ENCODE measurements at places on chromosomes 6 and 20. TPM values are rescaled to one million over a fixed set of nuclear protein-coding genes. Genes with fewer than 3 reads are reported as not detected.

DNA sequence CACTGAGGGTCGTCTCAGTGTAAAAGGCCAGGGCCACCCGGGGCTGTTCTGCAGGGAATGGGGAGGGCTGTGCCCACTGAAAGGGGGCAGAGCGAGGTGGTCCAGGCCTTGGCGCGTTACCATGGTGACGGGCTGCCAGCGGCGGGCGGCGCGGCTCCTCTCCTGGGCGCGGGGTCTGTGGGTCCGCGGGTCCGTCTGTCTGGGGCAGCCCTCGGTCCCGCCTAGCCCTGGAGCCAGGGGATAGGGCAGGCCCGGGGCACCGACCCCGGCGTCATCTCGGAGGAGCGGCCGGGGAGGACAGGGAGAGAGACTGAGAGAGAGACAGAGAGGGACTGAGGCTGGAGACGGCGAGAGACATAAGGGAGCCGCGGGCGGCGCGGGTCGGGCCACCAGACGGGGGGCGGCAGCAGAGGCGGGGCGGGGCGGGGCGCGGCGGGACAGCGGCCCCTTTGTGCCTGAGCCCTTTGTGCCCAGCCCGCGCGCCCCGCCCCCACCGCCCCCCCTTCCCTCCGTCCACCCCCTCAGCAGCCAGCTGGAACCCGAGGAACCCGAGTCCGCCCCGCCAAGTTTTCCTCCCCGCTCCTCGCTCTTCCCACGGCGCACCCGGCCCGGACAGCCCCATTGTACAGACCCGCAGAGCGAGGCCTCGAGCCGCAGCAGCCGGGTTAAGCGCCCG is at the start of gene KIAA1755:
Gene KIAA1755, minus strand, starts transcription at position 358 of the 676 bp plus-strand sequence. Its CDS starts 235 bp downstream, at position 123.
- DNase-seq: peak; percentile 36

Gene FAM184A
- total RNA-seq: 0.16 TPM

Gene TPX2
- 9.6 TPM for total RNA-seq

- DNase-seq: no peak
Measured at GRCh38 chr20:45229264-45230056, 8.3 kb downstream of the SEMG2 start.

Gene GMPR
- total RNA-seq: 96.0 TPM

- no peak for DNase-seq
Measured at GRCh38 chr6:3841711-3842565, 7.2 kb upstream of the FAM50B start.

Gene CLPSL1
- total RNA-seq: not detected

DNA sequence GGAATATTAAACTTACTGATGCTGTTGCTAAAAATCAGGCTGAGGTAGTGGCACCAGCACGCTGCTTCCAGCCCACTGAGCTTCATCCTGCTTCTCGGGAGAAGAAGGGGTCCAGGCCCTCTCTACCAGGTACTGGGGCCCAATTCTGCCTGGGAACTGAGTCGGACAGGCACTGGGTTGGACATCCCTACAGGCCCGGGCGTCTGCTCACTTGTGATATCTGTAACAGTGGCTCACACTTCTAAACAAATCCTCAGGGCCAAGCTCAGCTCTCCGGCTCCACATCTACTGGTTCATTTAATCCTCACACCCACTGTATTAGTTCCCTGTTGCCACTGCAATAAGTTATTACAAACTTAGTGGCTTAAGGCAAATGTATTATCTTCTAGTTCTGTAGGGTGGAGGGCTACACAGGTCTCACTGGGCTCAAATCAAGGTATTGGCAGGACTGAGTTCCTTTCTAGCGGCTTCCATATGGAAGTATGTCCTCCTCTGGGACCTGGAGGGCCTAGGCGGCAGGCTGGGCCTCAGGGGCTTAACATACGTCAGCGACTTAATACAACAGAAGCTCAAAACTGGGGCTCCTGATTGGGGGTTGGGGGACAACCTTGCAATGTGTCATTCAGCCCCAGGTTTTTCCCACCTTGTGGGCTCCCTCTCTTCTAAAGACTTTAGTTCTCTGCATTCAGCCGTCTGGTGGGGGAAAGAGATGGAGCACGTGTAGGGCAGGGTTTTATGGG is 1.6 kb upstream of the KCNK15 start:
- no peak for DNase-seq

Gene RIPOR2
- 5.3 TPM for total RNA-seq

Gene GRIK2
- total RNA-seq: 3.4 TPM

- no peak for DNase-seq
Measured at GRCh38 chr20:18908109-18908508, 94.5 kb downstream of the SCP2D1 start.

GRCh38 chr6:13478525-13478966 is 8.9 kb downstream of the GFOD1 start:
- no peak for DNase-seq

GRCh38 chr6:10531942-10532341 is 10.8 kb downstream of the GCNT2 start:
- no peak for DNase-seq

DNA sequence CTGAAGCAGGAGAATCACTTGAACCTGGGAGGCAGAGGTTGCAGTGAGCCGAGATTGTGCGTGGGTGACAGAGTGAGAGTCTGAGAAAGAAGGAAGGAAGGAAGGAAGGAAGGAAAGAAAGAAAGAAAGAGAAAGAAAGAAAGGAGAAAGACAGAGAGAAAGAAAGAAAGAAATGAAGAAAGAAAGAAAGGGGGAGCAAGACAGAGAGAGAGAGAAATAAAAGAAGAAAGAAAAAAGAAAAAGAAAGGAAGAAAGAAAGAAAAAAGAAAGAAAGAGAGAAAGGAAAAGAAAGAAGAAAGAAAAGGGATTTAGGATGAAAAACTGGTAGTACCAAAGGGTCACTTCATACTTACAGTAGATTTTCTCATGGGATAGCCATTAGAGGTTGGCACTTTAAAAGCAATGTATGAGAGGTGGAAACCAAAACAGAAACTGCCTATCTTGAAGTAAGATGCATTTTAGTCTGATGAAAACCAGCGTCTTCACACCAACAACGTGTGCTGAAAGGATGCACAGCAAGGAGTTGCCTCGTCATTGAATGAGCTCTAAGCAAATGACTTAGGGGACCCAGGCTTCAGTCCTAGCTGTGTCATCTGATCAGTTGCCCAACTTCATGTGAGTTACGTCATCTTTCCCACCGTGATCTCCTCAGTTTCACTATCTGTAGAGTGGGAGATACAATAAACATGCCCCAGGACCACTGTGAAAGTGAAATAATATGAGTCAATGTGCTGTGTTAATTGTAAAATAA is 133.9 kb upstream of the NEDD9 start:
- DNase-seq: no peak

GRCh38 chr6:161079566-161080262 is 88.1 kb downstream of the MAP3K4 start:
- DNase-seq: no peak

DNA sequence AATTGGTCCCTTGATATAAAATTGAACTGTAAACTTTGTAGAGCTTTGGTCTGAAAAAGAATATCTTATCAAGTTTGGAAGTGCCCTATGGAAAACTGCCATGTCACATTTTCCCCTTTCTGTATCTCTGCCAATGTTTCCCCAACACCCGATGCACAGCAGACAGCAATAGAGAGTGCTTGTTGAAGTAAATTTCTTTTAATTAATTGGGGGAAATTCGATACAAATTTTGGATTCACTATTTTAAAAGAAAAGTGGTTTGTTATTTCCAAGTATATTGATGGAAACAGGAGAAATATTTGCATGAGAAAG is 208.1 kb downstream of the OGFRL1 start:
- DNase-seq: no peak

- no peak for DNase-seq
Measured at GRCh38 chr6:93319304-93319703, 100.1 kb downstream of the EPHA7 start.

- no peak for DNase-seq
Measured at GRCh38 chr6:158780988-158781691, 38.0 kb downstream of the EZR start.

DNA sequence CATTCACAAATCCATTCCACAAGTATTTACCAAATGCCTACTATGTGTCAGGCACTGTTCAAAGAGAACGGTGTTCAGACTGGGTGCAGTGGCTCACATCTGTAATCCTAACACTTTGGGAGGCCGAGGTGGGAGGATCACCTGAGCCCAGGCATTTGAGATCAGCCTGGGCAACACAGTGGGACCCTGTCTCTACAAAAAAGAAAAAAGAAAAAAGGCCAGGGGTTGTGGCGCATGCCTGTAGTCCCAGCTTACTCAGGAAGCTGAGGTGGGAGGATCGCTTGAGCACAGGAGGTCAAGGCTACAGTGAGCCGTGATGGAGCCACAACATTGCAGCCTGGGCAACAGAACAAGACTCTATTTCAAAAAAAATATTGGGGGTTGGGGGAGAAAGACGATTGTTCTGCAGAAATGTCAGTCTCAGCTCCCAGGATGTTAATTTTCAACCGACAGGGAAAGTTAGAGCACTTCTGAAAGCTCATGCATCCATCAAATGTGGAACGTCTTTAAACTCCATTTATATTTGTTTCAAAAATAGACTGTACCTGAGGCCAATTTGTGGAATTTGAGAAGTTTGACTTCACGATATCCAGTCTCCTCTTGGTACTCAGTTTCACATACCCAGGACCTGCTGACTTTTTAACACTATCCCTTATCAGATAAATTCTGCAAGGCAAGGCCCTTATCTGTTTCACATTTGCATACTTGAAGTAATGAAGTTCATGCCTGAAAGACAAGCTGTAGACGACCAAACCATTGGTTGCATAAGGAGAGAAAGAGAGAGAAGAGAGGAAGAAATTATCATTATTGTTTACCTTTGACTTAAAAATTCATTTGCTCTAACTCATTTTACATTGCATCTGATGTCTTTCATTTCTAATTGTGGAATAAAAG is 14.8 kb upstream of the BTN3A2 start:
- no peak for DNase-seq

GRCh38 chr6:132750455-132751248 is 7.1 kb downstream of the VNN2 start:
- no peak for DNase-seq

Gene GJA1
- 105 TPM for total RNA-seq

GRCh38 chr6:55980627-55981211 is 105.3 kb upstream of the BMP5 start:
- DNase-seq: peak; percentile 17

Gene FKBP1C
- 2.9 TPM for total RNA-seq

DNA sequence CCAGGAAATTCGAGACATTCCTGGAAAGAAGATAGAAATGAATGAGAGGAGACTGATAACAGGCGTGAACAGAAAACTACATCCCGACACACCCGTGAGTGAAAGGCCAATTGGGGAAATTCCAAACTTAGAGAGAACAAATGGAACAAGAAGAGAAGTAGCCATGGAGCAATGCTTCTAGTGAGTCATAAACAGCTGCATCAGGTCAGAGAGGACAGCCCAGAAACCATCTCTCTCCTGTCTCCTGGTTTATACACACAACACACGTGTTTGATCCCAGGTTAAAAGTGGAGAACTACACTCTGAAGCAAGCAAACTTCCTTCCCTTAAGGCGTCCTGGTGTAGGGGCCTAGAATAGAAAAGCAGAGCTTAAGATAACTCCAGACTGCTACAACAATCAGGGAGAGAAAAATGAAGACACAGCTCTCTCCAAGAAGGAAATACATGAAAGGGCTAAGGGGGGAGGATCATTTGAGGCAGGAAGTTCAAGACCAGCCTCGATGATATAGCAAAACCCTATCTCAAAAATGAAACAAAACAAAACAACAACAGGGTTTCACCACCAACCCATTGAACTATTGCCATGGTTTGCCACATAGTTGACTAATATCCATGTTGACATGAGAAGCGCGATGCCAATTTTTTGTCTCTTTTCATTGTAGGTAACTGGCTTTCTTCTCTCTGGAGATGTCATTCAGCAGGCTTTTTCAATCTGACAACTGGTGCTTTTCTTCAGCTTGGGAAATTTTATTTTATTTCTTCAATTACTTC is 26.9 kb downstream of the NRN1 start:
- no peak for DNase-seq

GRCh38 chr20:41047279-41047974 is 18.8 kb downstream of the TOP1 start:
- no peak for DNase-seq

GRCh38 chr6:44738601-44739146 is 351.2 kb downstream of the CDC5L start:
- DNase-seq: no peak

Gene ENTPD6
- total RNA-seq: 114 TPM

DNA sequence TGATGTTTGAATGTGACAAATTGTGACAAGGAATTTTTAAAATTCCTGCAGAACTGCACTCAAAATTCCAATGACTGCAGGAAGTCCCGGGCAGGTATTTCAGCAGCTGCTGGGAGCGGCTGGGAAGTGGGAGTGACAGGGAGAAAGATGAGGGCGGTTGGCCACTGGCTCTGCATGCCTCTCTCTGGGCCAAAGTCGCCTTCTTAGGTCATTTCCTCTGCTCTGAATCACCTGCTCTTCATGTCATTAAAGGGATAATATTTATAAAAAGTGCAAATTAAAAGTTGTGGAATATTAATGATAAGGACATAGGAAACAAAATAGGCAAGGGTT is 43.9 kb downstream of the RAMACL start:
- DNase-seq: no peak

GRCh38 chr6:31293343-31293742 is 21.5 kb upstream of the HLA-C start:
- no peak for DNase-seq

- DNase-seq: no peak
Measured at GRCh38 chr20:34561661-34562060, 3.1 kb downstream of the MAP1LC3A start.

All from heart right ventricle (tissue), 16 donors.